ENCODE measurements at places on chromosomes 5 and 9. TPM values are rescaled to one million over a fixed set of nuclear protein-coding genes. Genes with fewer than 3 reads are reported as not detected.

The F12 gene
- total RNA-seq, result 4.2 TPM

The ZDHHC11B gene
- 5.4 TPM for total RNA-seq

The PPP3R2 gene
- not detected for total RNA-seq

The MFAP3 gene
- total RNA-seq, result 36.4 TPM

The IFNE gene
- 1.1 TPM for total RNA-seq

The OMD gene
- 3.2 TPM for total RNA-seq

The NMUR2 gene
- total RNA-seq, result not detected

The FOXI1 gene
- 5.1 TPM for total RNA-seq

Measured in kidney (tissue), 22 donors.